Purkinje cell (primary cell): ENCODE measurements at places on chromosomes 13 and 19. TPM values are rescaled to one million over a fixed set of nuclear protein-coding genes. Genes with fewer than 3 reads are reported as not detected.

The RETN gene
- polyA plus RNA-seq, result not detected in 2 replicates

The LILRB2 gene
- not detected in 2 replicates for polyA plus RNA-seq

The TEX29 gene
- 4.9 TPM in 1 of 2 replicates, not detected in the other for polyA plus RNA-seq

The KLK15 gene
- not detected in 2 replicates for polyA plus RNA-seq

The TNFRSF19 gene
- polyA plus RNA-seq, result 0.32 and 1.0 TPM in 2 replicates

The ZNF583 gene
- 10.3 and 21.9 TPM in 2 replicates for polyA plus RNA-seq

The ATP1A3 gene
- polyA plus RNA-seq, result 128 and 179 TPM in 2 replicates

The ZNF98 gene
- polyA plus RNA-seq, result 6.9 and 12.6 TPM in 2 replicates

The ZNF726 gene
- 0.21 and 6.8 TPM in 2 replicates for polyA plus RNA-seq

The GJB6 gene
- polyA plus RNA-seq, result 0.93 and 1.1 TPM in 2 replicates

The EDNRB gene
- 15.4 and 21.0 TPM in 2 replicates for polyA plus RNA-seq

The DCT gene
- polyA plus RNA-seq, result 0.04 and 0.80 TPM in 2 replicates

The LRCH1 gene
- polyA plus RNA-seq, result 15.9 and 26.1 TPM in 2 replicates

The CALR3 gene
- polyA plus RNA-seq, result not detected in 2 replicates

The FARSA gene
- 39.0 and 40.7 TPM in 2 replicates for polyA plus RNA-seq

The PINLYP gene
- 2.3 and 17.2 TPM in 2 replicates for polyA plus RNA-seq

The FGF21 gene
- not detected in 2 replicates for polyA plus RNA-seq

The SBNO2 gene
- 0.07 TPM in 1 of 2 replicates, not detected in the other for polyA plus RNA-seq

The ANGPTL4 gene
- polyA plus RNA-seq, result 1.8 TPM in 1 of 2 replicates, not detected in the other

The KLK14 gene
- not detected in 2 replicates for polyA plus RNA-seq

The C19orf85 gene
- not detected in 2 replicates for polyA plus RNA-seq

The KIR2DL3 gene
- polyA plus RNA-seq, result not detected in 2 replicates

The SOHLH2 gene
- 0.63 and 1.1 TPM in 2 replicates for polyA plus RNA-seq

The NDUFS7 gene
- 41.5 and 71.7 TPM in 2 replicates for polyA plus RNA-seq

The ZNF724 gene
- polyA plus RNA-seq, result not detected in 2 replicates

The FCAR gene
- not detected in 2 replicates for polyA plus RNA-seq

The UBE2L5 gene
- polyA plus RNA-seq, result 0.50 and 1.2 TPM in 2 replicates

The REEP6 gene
- polyA plus RNA-seq, result 2.2 and 3.7 TPM in 2 replicates

The CLC gene
- 0.56 TPM in 1 of 2 replicates, not detected in the other for polyA plus RNA-seq

The ZNF136 gene
- polyA plus RNA-seq, result 4.0 and 7.6 TPM in 2 replicates

The LILRB1 gene
- polyA plus RNA-seq, result not detected in 2 replicates

The TRAPPC6A gene
- polyA plus RNA-seq, result 21.4 and 25.5 TPM in 2 replicates

The LIM2 gene
- not detected in 2 replicates for polyA plus RNA-seq

The TBXA2R gene
- polyA plus RNA-seq, result not detected in 2 replicates

The NLRP4 gene
- not detected in 2 replicates for polyA plus RNA-seq

The C19orf81 gene
- polyA plus RNA-seq, result not detected in 2 replicates

The IGFL1 gene
- polyA plus RNA-seq, result not detected in 2 replicates

The SPACA4 gene
- not detected in 2 replicates for polyA plus RNA-seq

The NFILZ gene
- polyA plus RNA-seq, result not detected in 2 replicates

The GIPR gene
- not detected in 2 replicates for polyA plus RNA-seq

The STOML3 gene
- polyA plus RNA-seq, result not detected in 2 replicates

The PROZ gene
- polyA plus RNA-seq, result not detected in 2 replicates

The CLDN10 gene
- 48.4 and 63.6 TPM in 2 replicates for polyA plus RNA-seq

The TPTE2 gene
- not detected in 2 replicates for polyA plus RNA-seq

The CNFN gene
- polyA plus RNA-seq, result 10.5 and 29.7 TPM in 2 replicates

The AMH gene
- not detected in 2 replicates for polyA plus RNA-seq

The SIGLEC14 gene
- not detected in 2 replicates for polyA plus RNA-seq

The SYNGR4 gene
- polyA plus RNA-seq, result not detected in 2 replicates
